ENCODE measurements at places on chromosomes 16 and 17.

DNA sequence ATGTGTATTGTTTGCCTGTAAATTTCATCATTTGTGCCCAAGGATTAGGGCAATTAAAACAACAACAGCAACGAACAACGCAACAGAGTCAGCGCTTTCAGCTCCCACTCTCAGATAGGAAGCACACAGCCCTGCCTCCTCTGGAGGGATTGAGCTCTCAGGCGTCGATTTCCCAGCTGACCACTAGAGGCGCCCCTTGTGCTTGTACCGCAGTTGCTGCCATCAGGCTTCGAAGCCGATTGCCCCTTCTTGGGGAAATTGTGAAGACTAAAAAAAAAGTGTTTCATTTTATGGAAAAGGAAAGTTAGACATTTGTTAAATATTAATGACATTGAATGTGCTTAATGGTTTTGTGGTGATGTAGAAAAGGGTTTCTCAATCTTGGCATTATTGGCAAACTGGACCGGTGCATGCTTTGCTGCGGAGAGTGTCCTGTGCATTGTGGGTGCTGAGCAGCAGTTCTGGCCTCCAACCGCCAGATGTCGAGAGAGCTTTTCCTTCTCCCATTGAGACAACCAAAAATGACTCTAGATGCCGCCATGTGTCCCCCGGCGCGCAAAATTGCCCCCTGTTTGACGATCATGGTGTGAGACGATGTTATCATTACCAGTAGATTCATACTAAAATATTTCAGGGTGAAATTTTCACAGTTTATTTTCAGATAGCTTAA is 650.4 kb upstream of the RBFOX1 start:
- DNase-seq = no peak

DNA sequence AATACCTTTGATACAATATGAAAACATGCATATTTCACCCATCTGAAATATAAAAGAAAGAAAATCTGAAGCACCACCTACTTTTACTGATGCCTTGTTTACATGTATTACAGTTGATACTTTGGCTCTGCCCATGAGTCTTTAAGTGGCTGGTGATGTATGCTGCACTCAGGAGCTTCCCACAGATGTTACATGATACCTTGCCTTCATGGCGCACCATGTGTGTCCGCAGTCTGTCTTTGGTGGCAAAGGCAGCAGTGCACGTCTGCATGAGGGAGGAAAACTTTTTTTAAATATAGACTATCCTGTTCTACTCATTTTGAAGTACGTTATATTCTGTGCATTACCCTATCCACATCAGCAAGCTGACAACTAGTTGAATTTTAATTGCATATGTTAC is 7.5 kb downstream of the VEZF1 start:
- DNase-seq = no peak

GRCh38 chr17:78108726-78109488 is 19.6 kb downstream of the TMC6 start:
- DNase-seq = no peak

DNA sequence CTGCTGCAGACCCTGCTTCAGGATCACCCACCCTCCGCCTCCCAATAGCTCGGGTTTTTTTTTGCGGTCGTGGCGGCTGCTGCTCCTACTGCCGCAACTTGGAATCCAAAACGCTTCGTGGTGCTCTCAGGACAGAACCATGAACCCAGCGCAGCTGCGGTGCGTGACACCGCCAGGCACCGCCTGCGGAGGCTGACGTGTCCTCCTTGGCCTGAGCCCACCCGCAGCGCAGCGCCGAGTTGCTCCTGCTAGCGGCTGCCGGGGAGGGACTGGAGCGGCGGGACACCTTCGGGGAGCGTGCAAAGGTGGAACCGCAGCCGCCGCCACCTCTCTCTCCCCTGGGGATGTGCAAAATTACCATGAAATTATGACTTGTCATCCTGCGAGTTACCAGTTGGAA is 1893.0 kb downstream of the TP53TG3F start:
- no peak for DNase-seq

DNA sequence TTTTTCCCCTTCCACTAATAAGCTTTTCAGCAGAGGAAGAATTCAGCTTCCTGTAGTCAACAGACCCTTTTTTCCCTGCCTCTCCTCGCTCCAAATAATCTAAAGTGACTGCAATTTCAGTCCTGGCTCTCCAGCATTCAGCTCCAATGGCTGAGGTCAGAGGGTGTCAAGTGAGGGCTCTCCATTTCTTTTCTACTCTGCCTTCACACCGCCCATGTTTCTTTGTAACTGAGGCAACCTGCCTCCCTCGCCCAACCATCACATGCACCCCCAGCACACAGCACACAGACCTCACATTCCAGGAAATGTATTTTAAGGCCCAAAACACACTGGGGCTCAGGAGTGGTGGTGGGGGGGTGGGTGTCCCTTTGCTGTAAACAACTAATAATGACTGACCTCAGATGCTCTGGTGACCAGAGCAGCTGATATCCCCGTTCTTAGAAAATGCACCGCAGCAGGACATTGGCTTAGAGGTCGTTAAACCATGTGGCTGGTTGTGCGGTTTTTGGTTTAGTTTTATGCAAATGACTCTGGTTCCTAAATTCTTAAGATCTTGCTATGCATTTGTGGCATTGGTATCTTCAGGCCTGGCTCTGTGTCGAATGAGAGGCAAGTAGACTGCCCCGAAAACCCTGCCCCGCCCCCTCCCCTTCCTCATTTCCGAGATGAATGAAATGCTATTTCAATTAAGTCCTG is 203.6 kb downstream of the ZFHX3 start:
- DNase-seq = no peak

GRCh38 chr16:53612003-53612402 is 91.7 kb downstream of the RPGRIP1L start:
- DNase-seq = no peak

DNA sequence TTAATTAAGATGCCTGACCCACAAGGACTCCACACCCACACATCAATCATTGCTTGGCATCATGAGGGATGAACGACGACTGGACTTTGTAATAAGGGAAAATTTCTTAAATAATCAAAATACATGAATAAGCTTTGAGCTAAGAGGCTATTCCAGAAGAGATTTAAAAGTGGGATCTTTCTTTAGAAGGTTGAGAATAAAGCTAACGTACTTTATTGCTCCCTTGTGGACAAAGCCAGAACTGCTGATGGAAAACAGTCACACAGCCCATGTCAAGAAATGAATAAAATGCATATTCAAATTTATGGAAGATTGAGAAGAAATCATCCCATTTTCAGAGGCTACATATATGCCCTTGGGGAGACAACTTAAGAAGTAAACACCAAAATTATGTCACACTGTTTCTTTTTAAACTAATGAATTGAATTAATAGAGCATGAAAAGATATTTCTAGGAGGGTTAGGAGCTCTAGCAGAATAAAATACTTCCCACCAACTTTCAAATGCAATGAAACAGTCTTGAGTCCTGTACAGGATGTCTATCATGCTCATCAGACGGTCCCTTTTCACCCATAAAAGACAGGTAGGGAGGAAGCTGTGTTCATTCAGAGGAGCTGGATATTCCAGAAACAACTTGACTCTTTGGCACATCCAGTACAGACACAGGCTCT is 60.2 kb upstream of the PHOSPHO1 start:
- DNase-seq = peak; percentile 28

DNA sequence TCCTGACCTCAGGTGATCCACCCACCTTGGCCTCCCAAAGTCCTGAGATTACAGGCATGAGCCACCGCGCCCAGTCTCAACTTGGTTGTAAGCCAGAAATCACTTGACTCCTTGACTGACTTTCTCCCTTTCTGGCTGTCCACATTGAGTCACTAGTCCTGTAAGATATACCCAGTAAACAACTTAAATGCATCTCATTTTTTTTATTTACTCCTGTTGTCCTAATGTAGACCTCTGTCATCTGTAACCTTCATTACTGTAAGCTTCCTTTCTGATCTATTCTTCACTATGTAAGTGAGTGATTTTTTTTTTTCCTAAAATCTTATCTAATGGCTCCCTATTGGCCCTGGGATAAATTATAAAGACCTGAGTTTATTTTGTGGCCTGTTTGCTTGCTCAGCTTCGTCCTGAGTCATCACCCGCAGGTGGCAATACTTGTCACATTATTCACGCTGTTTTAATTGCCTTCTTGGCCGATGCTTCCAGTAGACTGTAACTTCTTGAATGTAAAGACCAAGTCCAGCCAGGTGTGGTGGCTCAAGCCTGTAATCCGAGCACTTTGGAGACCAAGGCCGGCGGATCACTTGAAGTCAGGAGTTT is 41.0 kb downstream of the PAFAH1B1 start:
- DNase-seq = no peak

- no peak for DNase-seq
Observed at GRCh38 chr16:78452025-78452555, 352.6 kb downstream of the WWOX start.

DNA sequence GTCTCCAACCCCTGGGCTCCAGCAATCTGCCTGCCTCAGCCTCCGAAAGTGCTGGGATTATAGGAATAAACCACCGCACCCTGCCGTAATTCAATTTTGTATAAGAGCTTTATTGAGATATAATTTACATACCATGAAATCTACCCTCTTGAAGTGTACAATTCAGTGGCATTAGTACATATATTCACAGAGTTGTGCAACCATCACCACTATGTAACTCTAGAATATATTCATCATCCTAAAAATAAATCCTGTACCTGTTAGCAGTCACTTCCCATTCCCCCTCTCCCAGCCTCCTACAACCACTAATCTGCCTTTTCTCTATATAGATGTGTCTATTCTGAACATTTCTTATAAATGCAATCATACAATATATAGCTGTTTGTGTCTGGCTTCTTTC is 26.1 kb downstream of the TOM1L2 start:
- no peak for DNase-seq

DNA sequence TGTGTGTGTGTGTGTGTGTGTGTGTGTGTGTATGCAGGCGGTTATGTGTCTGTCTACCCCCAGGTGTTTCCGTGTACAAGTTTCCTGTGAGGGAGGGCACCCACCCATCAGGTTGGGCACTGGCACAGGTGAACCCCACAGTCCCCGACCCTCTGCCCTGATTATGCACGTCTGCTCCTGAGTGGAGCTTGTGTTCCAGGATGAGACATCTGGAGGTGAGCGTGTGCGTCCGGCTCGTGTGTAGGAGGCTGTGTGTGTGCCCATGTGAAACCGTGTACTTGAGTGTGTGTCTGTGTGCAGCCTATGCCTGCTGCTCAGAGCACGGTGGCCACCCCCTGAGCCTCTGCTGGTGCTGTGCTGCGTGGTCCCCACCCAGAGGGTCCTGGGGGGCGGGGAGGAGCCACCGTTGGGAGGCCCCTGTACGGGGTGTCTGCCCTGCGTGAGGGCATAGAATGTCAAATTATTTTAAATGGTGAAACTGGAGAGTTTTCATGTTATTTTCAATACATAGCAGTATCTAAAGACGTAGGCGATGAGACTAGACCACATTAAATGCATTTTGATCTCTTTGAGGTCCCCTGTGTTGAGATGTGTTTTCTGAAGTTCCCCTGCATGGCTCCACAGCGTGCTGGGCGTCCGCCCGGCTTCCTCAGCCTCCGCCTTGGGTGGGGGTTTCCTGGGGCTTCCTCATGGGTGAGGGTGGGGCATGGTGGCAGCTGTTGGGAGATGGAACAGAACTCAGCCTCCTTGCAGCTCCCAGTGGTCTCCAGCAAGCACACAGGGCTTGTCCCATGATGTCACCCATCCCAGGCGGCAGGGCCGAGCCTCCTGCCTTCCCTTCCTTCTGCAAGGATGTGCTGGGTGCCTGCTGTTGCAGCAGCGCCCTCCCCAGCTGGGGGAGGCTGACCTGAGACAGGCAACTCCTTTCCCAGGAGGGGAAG is 43.4 kb downstream of the KCNJ12 start:
- DNase-seq = no peak

DNA sequence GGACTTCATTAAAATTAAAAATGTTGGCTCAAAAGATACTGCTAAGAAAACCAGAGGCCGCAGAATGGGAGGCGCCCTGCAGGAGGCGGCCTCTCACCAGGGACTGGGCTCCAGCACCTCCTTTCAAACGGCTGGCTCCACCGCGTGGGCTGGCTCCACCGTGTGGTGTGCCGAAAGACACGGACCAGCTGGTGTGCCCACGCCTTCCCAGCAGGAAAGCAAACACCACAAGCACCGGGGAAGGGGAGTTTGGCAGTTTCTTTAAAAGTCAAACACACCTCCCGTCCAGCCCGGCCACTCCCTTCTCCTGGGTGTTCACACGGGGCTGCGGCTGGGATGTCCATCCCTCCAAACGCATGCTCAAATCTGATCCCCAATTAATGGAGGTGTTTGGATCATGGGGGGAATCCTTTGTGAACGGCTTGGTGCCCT is 13.9 kb downstream of the HAGH start:
- peak; percentile 92 for DNase-seq

DNA sequence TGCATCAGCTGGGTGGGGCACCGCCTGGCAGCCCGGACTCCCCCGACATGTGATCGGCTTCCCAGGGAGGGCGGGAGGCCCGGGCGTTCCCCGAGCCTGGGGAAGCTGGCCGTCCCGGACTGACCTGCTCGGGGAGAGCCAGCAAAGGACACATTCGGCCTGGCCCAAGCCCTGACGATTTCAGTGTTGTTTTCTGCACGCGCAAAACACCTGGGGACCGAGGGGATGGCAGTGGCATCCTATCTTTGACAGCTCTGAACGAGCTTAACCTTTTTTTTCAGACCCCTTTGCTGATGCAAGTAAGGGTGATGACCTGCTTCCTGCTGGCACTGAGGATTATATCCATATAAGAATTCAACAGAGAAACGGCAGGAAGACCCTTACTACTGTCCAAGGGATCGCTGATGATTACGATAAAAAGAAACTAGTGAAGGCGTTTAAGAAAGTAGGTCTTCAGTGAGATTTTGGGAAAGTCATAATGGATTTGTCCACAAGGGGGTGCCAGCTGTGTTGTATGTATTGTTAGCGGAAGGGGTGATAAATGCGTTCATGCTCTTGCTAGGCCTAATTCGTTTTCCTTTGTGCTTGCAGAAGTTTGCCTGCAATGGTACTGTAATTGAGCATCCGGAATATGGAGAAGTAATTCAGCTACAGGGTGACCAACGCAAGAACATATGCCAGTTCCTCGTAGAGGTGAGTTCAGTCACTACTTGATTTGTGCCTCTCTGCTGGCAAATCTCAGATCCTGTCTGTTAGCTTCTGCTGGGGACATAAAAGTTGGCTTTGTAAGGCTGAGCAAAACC is 1.0 kb downstream of the EIF1 start:
- peak; percentile 79 for DNase-seq

GRCh38 chr16:31441956-31442355 is 633 bp downstream of the ZNF843 start:
- DNase-seq = no peak

DNA sequence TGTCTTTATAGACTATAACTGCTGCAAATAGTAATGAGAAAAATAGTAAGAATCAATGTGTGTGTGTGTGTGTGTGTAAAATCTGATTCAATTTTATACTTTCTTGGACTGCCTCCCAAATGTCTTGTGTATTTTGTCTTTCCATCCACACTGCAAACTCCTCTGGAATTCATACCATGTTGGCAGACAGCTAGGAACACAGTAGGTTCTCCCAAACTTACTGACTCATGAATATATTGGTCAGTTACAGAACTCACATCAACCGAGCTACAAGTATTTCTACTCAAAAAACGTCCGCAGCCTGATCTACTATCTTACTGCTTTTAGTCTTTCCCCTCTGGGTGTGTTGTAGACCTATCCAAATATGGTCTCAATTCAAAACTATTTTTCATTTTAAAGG is 542.7 kb upstream of the PSMD7 start:
- peak; percentile 24 for DNase-seq

- DNase-seq = no peak
Observed at GRCh38 chr17:9842057-9842758, 16.5 kb downstream of the GLP2R start.

- DNase-seq = no peak
Observed at GRCh38 chr17:56114469-56114868, 38.8 kb upstream of the ANKFN1 start.

GRCh38 chr17:67290244-67290643 is 45.2 kb upstream of the HELZ start:
- DNase-seq = no peak

GRCh38 chr16:80691111-80691741 is 113.2 kb downstream of the CDYL2 start:
- DNase-seq = no peak

Measured in cardiac muscle cell (in vitro differentiated cells and primary cell).